ENCODE measurements at places on chromosomes 2 and 18.

DNA sequence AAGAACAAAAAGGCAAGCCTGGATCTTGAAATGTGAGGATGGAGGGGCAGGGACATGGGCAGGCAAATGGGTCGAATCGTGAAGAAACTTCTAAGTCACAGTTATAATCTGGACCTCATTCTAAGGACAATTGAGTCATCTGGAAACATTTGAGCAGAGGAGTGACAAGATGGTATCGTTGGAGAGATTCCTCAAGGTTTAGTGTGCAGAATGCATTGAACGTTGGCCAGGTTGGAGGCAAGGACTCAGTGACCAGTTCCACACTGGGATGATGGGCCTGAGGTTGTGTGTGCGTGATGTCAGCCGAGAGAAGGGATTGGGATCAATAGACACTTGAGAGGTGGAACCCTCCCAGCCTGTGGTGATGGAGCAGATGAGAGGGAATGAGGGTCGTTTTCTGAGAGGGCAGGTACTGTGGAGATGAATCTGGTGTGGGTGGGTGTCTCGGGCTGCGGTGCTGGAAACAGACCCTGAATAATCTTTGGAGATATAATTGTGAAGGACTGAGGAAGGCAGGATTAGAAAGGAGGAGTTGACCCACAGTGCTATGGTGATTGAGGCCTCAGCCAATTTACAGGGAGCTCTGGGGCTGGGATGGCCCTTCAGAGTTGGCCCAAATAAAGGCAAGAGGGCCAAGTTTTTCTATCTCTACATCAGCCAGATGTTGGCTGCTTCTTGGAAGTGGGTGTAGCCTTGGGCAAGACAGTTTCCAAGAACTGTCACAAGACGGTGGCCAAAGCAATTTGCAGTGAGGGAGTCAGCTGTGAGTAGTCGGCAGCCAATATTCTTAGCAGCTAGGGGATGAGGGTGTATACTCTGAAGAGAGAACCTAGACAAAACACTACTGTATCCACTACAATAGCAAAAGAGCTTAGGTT is 5.8 kb upstream of the ZNF532 start:
- DNase-seq, result no peak

- peak; percentile 53 for DNase-seq
Observed at GRCh38 chr18:58015065-58015780, 28.8 kb upstream of the NEDD4L start.

DNA sequence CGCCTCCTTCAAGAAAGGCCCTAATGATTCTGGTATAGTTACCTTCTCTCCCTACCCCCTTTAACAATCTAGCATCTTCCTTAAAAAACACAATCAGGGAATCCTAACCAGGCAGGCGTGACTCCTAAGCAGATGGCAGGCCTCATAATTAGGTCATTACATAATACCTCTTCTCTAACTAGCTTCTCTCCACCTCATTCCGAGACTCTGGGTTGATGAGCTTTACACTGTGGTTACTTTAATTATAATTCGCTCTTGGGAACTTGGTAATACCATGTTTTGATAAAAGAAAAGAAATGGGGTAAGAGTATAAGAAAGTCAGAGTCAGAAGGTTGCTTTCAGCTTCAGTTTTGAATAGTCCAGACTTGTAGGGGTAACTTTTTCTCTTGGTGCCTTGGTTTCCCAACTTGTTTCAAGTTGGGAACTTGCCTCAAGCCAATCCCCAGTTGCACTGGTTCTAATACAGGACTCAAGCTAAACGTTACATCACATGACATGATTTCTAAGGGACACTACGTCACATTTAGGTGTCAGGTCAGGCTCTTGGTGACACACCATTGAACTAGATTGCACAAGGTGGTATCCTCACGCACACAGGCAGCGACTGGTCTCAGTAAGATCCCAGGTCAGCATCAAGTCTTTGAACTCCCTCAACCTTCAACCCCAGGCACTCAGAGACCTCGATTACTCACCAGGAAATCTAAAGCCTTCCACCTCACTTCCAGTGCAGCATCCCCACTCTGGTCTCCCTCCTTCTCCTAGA is 59.2 kb downstream of the AAK1 start:
- DNase-seq, result no peak

- DNase-seq, result no peak
Observed at GRCh38 chr2:214575030-214575429, 164.2 kb downstream of the VWC2L start.

GRCh38 chr2:155033652-155034051 is 335.2 kb downstream of the KCNJ3 start:
- no peak for DNase-seq

- no peak for DNase-seq
Observed at GRCh38 chr2:238157506-238158017, 1.2 kb upstream of the ERFE start.

DNA sequence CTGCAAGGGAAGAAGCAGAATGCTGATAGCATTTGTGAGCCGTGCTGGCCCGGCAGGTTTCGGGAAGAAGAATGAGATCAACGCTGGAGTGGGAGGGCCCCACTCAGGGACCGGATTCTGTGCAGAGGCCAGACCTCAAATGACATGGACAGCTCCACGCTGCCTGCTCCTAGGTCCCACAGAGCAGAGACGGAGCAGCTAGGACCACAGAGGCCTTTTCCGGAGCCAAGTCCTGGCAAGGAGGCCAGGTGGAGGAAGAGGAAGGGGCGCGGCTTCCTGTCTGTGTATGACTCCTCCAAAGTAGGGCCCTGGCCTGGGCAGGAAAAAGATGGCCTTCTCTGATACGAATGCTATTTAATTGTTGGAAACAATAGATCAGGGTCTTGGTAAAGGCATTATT is 139.9 kb downstream of the LRRC30 start:
- DNase-seq, result no peak

All from GM20000 (cell line).